ENCODE measurements at places on chromosomes 4 and X.

DNA sequence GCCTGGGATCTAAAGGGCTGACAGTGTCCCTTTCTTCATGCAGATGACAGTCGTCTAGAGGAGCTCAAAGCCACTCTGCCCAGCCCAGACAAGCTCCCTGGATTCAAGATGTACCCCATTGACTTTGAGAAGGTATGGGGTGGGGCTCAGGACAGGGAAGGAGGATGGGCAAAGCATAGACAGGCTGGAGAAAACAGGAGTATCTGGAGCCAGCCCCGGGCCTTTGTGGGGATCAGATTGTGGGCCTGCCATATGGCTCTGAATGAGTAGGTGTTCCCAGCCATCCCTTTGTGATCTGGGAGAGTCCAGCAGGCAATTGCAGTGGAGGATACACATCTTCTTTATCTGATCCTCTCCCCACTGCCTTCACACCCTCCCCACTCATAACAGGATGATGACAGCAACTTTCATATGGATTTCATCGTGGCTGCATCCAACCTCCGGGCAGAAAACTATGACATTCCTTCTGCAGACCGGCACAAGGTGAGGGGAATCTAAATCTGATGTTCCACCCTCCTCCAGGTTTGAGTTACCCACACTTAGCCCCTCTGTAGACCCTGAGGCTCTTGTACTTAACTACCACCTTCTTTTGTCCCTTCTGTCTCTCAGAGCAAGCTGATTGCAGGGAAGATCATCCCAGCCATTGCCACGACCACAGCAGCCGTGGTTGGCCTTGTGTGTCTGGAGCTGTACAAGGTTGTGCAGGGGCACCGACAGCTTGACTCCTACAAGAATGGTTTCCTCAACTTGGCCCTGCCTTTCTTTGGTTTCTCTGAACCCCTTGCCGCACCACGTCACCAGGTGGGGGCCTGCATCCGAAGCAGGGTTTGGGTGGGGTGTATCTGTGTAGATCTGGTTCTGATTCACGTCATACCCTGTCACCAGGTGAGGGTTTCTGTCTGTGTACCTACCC, 5.8 kb upstream of the CDK16 start:
- H3K4me1 ChIP-seq, result no peaks in the 10 kb centered on the region
- no peaks in the 10 kb centered on the region for H3K27me3 ChIP-seq
- DNase-seq, result no peak
- H3K36me3 ChIP-seq, result peaks cover 37% of the 10 kb centered on the region
- H3K27ac ChIP-seq, result no peak overlapping the region

GRCh38 chr4:91887926-91888325, 415.8 kb upstream of the GRID2 start:
- H3K27me3 ChIP-seq, result no peaks in the 10 kb centered on the region
- H3K4me1 ChIP-seq, result no peaks in the 10 kb centered on the region
- no peak overlapping the region for H3K4me3 ChIP-seq
- no peaks in the 10 kb centered on the region for H3K36me3 ChIP-seq
- H3K27ac ChIP-seq, result no peak overlapping the region
- no peak for DNase-seq

DNA sequence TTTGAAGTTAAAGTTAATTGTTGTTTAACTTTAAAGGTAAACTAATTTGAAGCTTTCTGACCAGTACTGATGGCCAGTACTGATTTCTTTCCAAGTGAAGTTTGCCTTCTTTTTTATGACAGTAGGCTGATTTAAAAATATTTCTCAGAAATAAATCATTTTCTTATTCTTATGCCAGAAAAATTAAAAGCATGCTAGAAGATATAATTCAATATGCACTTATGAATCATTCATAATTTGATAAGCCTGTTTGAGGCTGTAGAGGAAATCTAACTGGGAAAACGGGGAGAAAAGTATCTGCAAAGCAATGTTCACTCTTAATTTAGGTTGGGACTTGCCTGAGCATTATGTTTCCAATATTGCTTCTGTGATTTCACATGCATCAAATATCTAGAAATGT, 1112.0 kb upstream of the INTU start:
- H3K27ac ChIP-seq, result no peak overlapping the region
- no peaks in the 10 kb centered on the region for H3K36me3 ChIP-seq
- H3K4me3 ChIP-seq, result no peak overlapping the region
- DNase-seq, result no peak
- H3K4me1 ChIP-seq, result no peaks in the 10 kb centered on the region

DNA sequence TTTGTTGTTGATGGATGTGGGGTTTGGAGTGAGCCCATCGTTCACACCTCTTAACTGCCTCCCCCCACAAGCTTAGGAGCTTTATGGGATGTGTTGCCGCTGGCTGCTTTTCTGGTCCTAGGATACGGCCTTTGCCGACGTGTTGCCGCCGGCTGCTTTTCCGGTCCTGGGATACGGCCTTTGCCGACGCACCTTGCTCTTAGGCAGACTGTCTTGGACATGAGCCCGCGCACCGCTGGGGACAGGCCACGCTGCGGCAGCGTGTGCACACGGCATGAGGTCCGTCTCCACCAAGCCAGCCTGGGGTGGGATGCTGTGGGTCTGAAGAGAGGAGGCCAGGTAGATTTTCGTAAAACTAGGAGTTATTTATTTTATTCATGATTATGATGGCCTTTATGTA, 14.2 kb downstream of the RGS12 start:
- H3K36me3 ChIP-seq, result no peaks in the 10 kb centered on the region
- H3K4me3 ChIP-seq, result no peak overlapping the region
- peaks cover 6% of the 10 kb centered on the region for H3K4me1 ChIP-seq

DNA sequence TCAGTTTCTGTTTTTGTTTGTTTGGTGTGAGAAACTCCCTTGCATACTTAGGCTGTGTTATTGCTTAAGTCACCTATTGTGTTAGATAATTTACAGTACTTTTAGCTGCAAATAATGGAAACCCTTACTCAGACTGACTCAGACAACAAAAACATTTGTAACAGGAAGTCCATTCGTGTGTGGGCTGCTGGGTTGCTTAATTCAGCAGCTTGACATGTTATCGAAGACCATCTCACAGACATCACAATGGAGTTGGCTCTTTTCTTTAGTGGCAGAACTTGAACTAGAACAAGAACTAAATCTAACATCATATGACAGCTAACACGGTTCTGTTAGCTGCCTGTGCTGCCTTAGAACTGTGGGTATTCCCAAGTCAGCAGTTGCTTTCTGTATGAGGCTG, 9.9 kb upstream of the GABRE start:
- H3K36me3 ChIP-seq, result no peaks in the 10 kb centered on the region
- no peak overlapping the region for H3K4me3 ChIP-seq
- H3K27me3 ChIP-seq, result no peaks in the 10 kb centered on the region
- no peak for DNase-seq

DNA sequence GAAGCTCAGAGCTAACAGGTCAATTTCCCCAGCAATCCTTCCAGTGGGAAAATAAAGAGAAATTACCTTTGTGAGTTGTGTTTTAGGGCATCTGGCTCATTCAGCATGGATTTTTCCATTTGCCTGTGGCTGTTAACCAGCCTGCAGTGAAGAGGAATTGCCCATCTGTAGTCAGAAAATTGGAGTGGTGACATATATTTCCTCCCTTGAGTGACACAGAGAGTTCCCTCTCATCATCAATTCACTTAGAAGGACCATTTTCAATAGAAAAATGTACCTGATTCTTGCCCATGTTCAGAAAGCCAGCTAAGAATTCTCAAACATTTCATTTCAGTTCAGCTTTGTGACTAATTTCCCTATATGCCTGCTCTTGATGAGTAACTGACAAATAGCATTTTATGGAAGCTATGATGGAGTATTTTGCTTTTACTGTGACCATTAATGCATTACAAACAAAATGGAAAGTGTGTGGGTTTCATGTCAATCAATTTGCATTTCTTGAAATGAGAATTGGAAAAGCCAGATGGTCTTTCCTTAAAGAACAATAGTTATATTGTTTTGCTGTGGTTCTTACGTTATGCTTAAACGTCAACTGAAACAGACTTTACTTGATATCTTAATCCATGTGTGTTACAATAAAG, 155.8 kb downstream of the NWD2 start:
- no peaks in the 10 kb centered on the region for H3K27me3 ChIP-seq
- no peak overlapping the region for H3K4me3 ChIP-seq
- DNase-seq, result no peak
- no peaks in the 10 kb centered on the region for H3K4me1 ChIP-seq

DNA sequence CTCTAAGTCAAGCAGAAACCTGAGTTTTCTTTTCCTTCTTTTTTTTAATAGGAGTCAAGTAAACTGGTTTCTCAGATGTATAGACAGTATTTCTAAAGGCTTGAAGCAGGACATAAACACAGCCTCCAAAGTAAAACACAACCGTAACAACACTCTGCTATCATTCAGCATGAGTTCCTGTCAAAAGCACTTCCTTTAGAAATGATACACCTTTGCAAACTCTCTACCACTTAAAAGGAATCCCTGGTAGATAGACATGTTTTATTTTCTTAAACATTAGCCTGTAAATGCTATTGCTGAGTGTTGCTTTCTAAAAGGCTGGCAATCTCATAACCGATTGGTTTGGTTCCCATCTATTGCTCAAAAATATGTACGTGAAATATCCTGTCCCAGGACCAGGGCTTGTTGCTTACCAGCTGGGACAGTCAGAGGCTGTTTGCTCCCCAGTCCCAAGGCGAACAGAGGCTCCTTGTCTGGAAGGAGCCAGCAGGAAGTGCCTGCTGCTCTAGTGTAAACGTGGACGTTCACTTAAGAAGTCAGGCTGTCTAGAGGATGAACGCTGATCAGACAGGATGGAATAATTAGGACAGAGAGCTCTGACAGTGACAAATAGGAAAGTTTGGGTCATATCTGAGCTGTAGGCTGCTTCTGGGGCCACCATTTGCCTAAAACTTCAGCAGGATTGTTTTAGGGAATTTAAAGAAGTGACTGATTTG, 173.9 kb upstream of the KLF3 start:
- H3K4me1 ChIP-seq, result no peaks in the 10 kb centered on the region
- peak overlapping the region; percentile 30 for H3K27ac ChIP-seq
- no peak overlapping the region for H3K4me3 ChIP-seq
- H3K36me3 ChIP-seq, result no peaks in the 10 kb centered on the region
- no peaks in the 10 kb centered on the region for H3K27me3 ChIP-seq

- DNase-seq, result no peak
- no peak overlapping the region for H3K27ac ChIP-seq
- no peaks in the 10 kb centered on the region for H3K4me1 ChIP-seq
- no peaks in the 10 kb centered on the region for H3K36me3 ChIP-seq
- H3K4me3 ChIP-seq, result no peak overlapping the region
These were observed 158.1 kb upstream of the MAMLD1 start for GRCh38 chrX:150205011-150205410.

GRCh38 chr4:158793021-158793420, 24.2 kb downstream of the FNIP2 start:
- no peak overlapping the region for H3K27ac ChIP-seq
- no peaks in the 10 kb centered on the region for H3K27me3 ChIP-seq
- no peak for DNase-seq
- no peaks in the 10 kb centered on the region for H3K4me1 ChIP-seq

GRCh38 chr4:138348055-138348454, 105.9 kb upstream of the SLC7A11 start:
- H3K4me3 ChIP-seq, result no peak overlapping the region
- H3K4me1 ChIP-seq, result no peaks in the 10 kb centered on the region
- no peaks in the 10 kb centered on the region for H3K27me3 ChIP-seq

DNA sequence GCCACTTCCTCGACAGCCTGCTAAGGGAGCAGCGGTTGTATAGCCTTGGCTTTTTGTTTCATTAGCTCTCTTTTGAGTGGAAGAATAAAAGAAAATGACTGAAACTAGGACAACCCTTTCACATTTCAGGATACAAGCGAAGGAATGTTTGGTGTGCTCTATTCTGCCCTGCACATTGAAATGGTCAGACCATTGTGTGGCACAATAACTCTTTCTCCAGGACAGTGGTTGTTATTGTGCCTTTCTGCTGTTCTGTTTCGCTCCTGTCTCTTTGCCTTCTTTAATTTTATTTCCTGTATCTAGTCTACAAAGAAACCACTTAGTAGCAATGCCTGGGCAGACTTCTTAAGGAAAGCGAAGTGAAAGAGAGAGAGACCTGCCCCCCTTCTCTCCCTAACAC, 473.7 kb downstream of the GBA3 start:
- H3K4me3 ChIP-seq, result no peak overlapping the region
- DNase-seq, result no peak
- H3K27ac ChIP-seq, result no peak overlapping the region
- H3K36me3 ChIP-seq, result no peaks in the 10 kb centered on the region
- H3K27me3 ChIP-seq, result no peaks in the 10 kb centered on the region

DNA sequence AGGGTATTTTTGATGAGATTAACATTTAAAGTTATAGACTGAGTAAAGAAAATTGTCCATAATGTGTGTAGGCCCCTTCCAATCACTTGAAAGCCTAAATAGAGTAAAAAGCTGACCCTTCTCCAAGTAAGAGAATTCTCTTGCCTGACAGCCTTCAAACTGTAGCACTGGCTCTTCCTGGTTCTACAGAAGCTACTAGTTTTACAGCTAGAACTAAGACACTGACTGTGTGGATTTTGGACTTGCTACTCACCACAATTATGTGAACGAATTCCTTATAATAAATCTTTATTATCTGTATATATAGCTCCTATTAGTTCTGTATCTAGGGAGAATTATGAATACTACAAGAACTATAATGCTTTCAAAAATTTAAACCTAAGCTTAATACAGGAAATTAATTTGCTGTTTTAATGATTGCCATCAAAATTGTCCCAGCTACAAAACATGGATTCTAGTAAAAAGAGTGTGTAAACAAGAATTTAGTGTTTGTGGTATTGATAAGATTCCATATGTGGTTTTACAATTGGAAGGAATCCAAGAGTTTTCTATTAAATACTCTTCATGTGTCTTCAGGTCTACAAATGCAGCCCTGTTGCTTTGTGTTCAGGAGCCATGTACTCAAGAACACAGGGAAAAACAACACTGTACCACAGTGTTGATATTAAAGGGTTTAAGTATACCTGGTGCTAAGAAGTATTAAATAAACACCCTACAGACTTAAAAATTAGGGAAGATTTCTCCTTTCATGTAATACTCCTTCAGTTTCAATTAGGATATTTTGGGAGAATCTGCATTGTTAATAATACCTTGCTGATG, 366.5 kb downstream of the CXXC4 start:
- peak overlapping the region; percentile 25 for H3K27ac ChIP-seq
- no peaks in the 10 kb centered on the region for H3K27me3 ChIP-seq
- no peak overlapping the region for H3K4me3 ChIP-seq
- DNase-seq, result no peak
- H3K36me3 ChIP-seq, result no peaks in the 10 kb centered on the region
- no peaks in the 10 kb centered on the region for H3K4me1 ChIP-seq

DNA sequence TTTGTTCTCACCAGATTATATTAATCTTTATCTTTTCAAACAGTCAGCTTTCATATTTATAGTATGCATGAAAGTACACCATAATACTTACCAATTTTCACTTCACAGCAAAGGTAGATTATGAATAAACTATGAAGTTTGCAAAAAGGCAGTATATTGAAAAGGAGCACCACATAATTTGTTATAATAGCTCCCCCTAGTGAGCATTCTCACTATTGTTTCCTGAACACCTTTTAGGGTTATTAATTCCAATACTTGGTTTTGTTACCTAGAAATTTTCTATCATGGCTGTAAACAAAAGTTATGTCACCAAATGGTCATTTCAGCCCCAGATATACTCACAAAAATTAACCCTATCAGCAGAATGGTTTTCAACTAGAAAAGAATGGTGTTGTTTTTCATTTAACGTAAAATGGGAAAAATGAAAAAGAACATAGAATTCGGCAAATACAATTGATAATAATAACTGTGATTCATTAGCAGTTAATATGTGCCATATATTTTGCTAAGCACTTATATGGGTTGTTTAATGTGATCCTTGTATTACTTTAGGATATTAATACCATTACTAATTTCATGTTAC, 30.2 kb upstream of the NKX6-1 start:
- no peak overlapping the region for H3K27ac ChIP-seq
- no peak for DNase-seq
- H3K36me3 ChIP-seq, result no peaks in the 10 kb centered on the region
- no peak overlapping the region for H3K4me3 ChIP-seq
- no peaks in the 10 kb centered on the region for H3K4me1 ChIP-seq
